ENCODE measurements at places on chromosomes 13 and 19.

DNA sequence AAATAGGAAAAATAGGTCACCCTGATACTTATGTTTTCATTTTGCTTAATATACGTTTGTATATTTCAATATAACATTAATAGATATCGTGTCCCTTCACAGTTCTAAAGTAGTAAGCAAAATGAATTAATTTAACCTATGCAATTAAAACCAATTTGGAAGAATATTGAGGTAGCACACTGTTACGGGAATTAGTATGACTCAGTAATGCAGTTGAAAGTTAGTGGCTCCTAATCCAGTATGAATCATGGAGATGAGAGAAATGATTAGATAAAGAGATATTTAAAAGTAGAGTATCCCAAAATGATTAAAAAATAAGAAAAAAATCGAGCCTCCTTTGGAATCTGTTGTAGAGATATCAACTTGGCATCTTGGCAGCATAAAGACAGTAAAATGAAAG is 177.0 kb upstream of the SLITRK6 start:
- no peak overlapping the region for H3K4me3 ChIP-seq
- DNase-seq: no peak
- H3K27ac ChIP-seq: no peak overlapping the region
- H3K36me3 ChIP-seq: no peaks in the 10 kb centered on the region
- no peaks in the 10 kb centered on the region for H3K27me3 ChIP-seq

GRCh38 chr19:17868669-17869068 is 3.1 kb upstream of the SLC5A5 start:
- peaks cover 28% of the 10 kb centered on the region for H3K27me3 ChIP-seq
- H3K27ac ChIP-seq: no peak overlapping the region
- H3K4me3 ChIP-seq: no peak overlapping the region
- H3K4me1 ChIP-seq: no peaks in the 10 kb centered on the region
- peaks cover 22% of the 10 kb centered on the region for H3K36me3 ChIP-seq

GRCh38 chr19:20237773-20238623 is 71.0 kb downstream of the ZNF486 start:
- no peaks in the 10 kb centered on the region for H3K36me3 ChIP-seq
- H3K27ac ChIP-seq: no peak overlapping the region
- H3K4me3 ChIP-seq: peak overlapping the region; percentile 73
- no peaks in the 10 kb centered on the region for H3K27me3 ChIP-seq
- DNase-seq: peak; percentile 79

GRCh38 chr13:60754211-60755090 is 357.4 kb downstream of the TDRD3 start:
- peaks cover 4% of the 10 kb centered on the region for H3K4me1 ChIP-seq
- no peaks in the 10 kb centered on the region for H3K27me3 ChIP-seq
- H3K4me3 ChIP-seq: no peak overlapping the region
- H3K27ac ChIP-seq: no peak overlapping the region
- DNase-seq: no peak

- H3K27me3 ChIP-seq: no peaks in the 10 kb centered on the region
- H3K27ac ChIP-seq: no peak overlapping the region
- DNase-seq: no peak
- no peaks in the 10 kb centered on the region for H3K4me1 ChIP-seq
Measured at GRCh38 chr13:56201834-56202233, 938.9 kb upstream of the PRR20A start.

DNA sequence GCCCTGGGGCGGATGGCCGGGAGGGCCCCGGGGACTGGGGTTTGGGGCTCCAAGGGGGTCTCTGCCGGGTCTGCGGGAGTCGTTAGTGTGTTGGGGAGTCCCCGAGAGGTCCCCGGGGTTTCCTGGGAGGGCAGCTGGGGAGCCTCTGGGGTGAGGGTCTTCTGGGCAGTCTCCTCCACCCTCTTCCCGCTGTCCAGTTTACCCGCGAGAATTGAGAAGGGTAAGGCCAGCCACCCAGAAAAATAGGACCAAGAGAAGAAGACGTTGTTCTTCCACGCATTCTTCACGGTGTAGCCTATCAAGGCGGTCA is 1.0 kb upstream of the ETFB start:
- H3K27ac ChIP-seq: peak overlapping the region; percentile 83
- no peaks in the 10 kb centered on the region for H3K27me3 ChIP-seq
- peaks cover 16% of the 10 kb centered on the region for H3K4me1 ChIP-seq
- DNase-seq: no peak
- no peaks in the 10 kb centered on the region for H3K36me3 ChIP-seq
- H3K4me3 ChIP-seq: peak overlapping the region; percentile 82

GRCh38 chr13:108428691-108429090 is 159.2 kb downstream of the TNFSF13B start:
- H3K27me3 ChIP-seq: no peaks in the 10 kb centered on the region
- no peaks in the 10 kb centered on the region for H3K4me1 ChIP-seq
- no peak overlapping the region for H3K27ac ChIP-seq
- H3K4me3 ChIP-seq: no peak overlapping the region

DNA sequence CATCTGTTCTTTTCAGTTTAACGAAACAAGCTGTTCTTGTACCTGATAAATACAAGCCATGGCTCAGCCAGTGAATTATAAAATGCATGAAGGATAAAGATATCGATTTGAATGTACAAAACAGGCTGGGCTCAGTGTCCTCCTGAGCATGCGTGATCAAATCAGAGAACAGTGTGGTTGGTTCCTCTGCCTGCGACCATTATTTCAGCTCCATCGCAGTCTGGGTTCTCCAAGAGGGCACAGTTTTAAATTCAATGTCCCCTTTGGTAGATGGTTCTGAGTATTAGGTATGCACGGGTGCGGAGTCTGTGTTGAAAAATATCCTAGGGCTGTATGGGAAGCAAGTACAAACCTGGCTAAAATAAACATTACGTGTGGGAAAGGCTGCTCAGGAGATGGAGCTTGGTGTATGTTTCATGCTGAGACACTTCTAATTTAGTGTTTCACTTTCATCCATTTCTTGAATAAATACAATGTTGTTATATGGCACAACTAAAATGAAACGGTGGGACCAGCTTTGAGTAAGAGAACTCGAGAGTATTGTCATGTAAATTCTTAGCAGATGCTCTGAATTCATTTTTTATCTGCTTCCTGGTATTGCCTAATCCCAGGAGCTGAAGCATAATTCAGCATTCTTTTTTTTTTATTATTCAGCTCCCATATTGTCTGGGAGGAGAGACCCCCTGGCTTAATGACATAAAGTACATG is 458.7 kb downstream of the MYO16 start:
- H3K27me3 ChIP-seq: no peaks in the 10 kb centered on the region
- no peaks in the 10 kb centered on the region for H3K4me1 ChIP-seq
- no peak for DNase-seq
- no peak overlapping the region for H3K4me3 ChIP-seq

- H3K27ac ChIP-seq: no peak overlapping the region
- no peak overlapping the region for H3K4me3 ChIP-seq
- peaks cover 4% of the 10 kb centered on the region for H3K4me1 ChIP-seq
- no peaks in the 10 kb centered on the region for H3K27me3 ChIP-seq
- no peak for DNase-seq
Measured at GRCh38 chr13:46716821-46717220, 80.1 kb downstream of the ESD start.

DNA sequence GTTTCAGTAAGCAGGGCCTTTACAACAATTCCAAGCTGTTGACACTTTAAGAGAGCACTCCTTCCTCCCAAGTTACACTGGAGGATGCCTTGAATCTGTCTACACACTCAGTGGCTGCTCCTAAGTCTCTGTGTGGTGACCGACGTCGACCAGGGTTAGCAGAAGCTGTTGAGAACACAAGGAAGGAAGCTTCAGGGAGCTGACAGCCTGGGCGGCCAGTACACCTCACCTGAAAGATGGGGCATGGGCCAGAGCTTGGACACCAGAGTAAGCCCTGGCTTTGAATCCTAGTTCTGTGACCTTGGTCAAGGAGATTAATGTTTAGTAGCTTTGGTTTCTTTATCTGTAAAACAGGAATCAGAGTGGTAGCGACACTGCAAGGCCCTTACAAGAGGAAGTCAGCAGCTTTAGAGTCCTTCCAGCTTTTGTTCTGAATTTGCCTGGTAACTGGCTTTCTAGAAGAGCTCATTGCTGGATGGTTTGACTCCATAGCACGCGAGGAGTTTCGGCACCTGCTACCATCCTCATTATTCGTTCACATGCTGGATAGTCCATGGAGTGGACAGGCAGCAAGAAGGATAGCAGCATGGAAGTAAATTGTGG is 214.2 kb downstream of the FGF9 start:
- no peaks in the 10 kb centered on the region for H3K36me3 ChIP-seq
- no peaks in the 10 kb centered on the region for H3K4me1 ChIP-seq
- no peak overlapping the region for H3K27ac ChIP-seq
- no peak for DNase-seq
- no peaks in the 10 kb centered on the region for H3K27me3 ChIP-seq

Data from ascending aorta (tissue), 2 donors.